ENCODE measurements at places on chromosomes 5 and 9.

- no peak for DNase-seq
These were observed 175.3 kb downstream of the DAB2IP start for GRCh38 chr9:121826711-121827110.

DNA sequence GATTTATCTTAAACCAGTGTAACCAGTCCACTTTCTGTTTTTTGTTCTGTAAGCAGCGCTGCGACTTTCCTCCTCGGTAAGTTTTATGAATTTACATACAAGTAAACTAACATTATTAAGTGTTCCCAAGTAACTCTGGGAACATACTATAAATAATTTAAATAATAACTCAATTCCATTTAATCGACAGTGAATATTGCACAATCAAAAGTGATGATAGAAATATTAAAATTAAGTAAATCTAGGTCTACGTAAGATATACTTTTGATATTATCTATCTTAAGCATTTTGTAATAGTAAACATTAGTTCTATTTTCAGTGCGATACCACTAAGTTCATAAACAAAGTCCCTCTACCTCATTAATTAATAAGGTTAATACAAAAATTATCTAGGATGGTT, 7.8 kb downstream of the NFIB start:
- DNase-seq, result no peak

DNA sequence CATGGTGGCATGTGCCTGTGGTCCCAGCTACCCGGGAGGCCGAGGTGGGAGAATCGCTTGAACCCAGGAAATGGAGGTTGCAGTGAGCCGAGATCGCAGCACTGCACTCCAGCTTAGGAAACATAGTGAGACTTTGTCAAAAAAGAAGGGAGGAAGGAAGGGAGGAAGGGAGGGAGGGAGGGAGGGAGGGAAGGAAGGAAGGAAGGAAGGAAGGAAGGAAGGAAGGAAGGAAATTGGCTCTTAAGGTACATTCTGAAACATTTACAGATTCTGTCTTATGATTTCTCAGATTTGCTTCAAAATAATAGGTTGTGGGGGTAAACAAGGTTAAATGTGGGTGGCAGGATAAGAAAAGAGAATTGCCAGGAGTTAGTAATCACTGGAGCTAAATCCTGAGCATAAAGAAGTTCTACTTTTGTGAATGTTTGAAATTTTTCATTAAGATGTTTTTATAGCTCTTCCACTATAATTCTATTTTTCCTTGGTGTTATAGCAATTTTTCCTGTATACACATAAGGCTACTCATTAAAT, 2.1 kb upstream of the UGT3A2 start:
- no peak for DNase-seq

DNA sequence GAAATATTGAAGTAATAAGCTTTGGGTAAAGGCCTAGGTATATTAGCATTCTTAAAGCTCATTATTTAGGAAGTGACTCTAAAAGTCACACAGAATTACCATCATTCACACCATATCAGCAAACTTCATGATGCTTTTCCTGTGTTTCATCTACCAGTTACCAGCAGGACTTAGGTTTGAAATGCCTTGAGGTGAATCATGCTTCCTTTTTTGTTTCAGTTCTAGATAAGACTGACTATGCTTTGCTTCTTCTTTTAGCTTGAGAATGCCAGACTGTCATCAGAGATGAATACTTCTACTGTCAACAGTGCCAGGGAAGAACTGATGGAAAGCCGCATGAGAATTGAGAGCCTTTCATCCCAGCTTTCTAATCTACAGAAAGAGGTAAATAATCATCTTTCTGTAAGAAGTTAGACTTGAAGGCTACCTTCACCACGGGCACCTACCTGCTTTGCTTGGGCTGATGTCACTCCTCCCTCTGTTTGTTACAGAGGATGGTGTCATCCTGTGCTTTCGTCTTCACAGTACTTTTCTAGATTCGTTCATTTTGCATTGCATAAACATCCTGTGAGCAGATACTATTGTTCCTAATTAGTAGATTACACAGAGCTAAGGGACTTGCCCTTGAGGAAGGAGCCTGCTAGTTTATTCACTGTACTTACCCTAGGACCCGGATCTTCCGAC, 34.7 kb downstream of the LMNB1 start:
- no peak for DNase-seq

DNA sequence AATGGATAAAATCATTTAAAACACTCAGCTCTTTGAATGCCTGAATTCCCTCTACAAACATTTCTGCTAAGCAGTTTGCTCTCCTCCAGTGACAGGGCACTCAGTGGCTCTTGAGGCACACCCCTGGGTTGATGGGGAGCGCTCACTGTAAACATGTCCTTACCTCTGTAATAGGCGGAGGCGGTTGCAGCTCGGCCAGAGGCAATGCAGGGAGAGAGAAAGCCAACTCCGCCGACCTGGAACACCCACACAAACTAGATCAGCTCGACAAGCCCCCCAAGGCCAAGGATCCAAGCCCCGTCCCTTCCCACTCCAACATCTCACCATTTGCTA, 329 bp downstream of the CDC23 start:
- no peak for DNase-seq

DNA sequence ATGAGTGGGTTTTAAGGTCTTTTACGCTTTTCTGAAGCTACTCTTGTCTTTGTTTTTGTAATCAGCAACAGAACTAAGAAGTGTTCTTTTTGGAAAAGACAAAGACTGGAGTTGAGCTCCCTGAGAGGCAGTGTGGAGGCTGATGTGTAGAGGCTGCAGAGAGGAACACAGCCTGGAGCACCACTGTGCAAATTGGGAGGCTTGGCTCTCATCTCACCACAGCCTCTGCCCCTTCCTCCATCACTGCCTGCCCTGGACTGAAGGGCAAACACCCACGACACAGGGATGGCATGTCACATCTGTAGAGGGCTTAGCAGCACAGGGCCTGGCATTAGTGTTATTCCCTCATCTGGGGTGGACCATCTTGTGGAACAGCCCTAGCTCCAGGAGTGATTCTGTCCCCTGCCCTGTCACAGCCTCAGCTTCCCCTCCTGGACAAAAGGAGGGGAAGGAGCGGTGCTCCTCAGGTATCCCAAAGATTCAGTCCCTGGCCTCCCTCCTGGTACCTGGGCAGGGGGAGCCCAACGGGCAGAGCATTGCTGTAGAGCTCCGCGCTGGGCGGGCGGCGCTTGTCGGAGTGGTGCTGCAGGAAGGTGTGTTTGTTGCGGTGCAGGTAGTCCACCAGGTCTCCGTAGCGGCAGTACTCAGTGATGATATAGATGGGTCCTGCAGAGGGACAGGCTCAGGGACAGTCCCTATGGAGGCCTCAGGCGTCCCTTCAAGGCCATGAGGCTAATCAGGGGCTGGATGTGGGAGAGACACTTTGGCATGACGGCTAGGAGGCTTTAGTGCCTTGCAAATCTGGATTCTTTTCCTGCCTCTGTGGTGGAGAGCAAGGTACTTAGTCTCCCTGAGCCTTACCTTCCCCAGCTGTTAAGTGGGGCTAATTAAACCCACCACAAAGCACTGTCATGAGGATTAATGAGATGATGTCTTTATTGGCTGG, 32.8 kb downstream of the PDGFRB start:
- DNase-seq, result no peak

GRCh38 chr5:65366655-65367054, 115.1 kb downstream of the ADAMTS6 start:
- DNase-seq, result no peak

- no peak for DNase-seq
These were observed 91.2 kb downstream of the MED10 start for GRCh38 chr5:6287176-6287575.

DNA sequence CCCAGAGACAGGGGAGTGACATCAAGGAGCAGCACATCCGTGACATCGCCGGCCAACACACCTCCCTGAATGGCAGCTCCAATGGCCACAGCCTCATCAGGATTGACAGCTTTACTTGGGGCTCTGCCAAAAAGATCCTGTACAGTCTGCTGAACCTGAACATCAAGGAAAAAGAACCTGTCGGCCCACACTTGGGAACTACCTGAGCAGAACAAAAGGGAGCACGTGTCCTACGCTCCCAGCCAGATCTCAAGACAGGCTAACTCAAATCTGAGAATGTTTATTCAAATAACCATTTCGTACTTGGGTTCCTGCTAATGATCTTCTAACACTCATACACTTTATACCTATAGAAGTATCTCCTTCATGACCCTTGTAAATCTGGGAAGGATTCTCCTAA, 15.3 kb downstream of the HSPA9 start:
- DNase-seq, result no peak

- no peak for DNase-seq
These were observed 4.5 kb downstream of the AK6 start for GRCh38 chr5:69364850-69365249.

DNA sequence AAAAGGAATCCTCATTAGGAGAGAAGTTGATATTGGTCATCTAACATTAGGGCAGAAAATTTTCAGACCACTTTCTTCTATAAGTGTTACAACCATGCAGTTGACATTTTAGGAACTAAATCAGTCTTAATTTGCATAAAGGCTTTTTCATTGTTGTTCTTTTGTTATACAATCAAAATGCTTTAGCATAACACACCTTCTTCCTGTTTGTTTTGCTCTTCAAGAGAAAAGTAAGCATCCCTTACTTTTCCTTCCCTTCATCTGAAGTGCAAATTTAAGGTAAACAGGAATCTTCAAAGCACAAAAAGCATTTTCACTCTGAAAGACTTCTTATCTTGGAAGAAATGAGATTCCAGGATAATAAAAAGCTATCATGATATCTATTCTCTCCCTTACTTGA, 273.6 kb downstream of the PTPRD start:
- DNase-seq, result no peak

GRCh38 chr9:134812343-134812673, 68.3 kb upstream of the FCN2 start:
- DNase-seq, result no peak

GRCh38 chr9:112224401-112225289, 49.5 kb upstream of the SUSD1 start:
- no peak for DNase-seq

GRCh38 chr9:35162605-35163315, 951 bp downstream of the UNC13B start:
- DNase-seq, result peak; percentile 58

DNA sequence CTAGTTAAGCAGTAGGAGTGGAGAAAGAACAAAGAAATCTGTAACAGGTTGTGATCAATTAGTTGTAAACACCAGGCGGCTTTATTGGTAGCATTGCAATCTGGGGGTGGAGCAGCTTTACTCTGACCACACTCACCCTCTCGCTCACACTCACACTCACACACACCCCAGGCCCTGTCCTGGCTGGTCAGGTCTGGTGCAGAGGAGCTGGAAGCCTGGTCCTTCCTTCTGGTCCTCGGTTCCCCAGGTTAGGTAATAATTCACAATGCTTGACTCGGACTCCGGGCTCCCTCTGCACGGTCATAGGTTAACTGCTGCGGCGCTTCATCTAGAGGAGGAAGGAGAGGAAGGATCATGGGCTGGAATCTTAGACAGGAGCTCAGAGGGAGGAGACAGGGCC, 1.6 kb downstream of the CCL19 start:
- DNase-seq, result no peak

DNA sequence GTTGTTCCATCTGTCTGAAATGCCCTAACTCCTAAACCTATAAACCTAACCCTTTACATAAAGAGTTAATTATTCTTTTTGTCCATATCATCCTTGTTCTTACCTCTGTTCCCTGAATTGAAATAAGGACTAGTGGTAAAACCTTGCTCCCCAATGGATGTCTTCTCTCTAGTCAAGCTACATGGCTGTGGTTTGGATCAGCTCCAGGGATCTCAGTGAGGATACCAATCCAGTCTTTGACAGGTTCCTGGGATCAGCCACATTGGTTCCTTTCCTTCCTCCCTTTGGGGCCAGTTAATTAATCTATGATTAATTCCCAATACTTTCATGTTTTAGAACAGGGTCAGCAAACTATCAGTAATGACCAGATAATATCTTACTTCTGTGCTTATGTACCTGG, 151.6 kb downstream of the SIL1 start:
- DNase-seq, result peak; percentile 37

- DNase-seq, result no peak
These were observed 217.6 kb downstream of the ZNF608 start for GRCh38 chr5:124528838-124529237.

GRCh38 chr5:98839469-98840383, 66.3 kb downstream of the RGMB start:
- peak; percentile 36 for DNase-seq

GRCh38 chr9:133733796-133734533, 4.2 kb downstream of the SARDH start:
- no peak for DNase-seq

DNA sequence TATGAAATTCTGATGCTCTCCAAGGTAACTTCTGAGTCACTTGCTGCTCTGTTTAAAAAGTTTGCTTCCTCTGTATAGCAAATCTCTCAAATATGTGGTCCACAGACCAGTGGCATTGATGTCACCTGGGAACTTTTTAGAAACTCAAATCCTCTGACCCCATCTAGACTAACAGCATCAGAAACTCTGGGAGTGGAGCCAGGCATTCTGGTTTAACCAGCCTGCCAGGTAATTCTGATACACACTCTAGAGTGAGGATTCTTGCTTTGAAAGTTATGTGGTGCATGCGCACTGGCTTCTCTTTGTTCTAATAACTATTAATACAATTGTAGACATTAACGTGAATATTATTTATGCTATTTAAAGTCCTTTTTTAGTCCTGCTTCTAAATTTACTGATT, 298.1 kb downstream of the SLF1 start:
- DNase-seq, result no peak

DNA sequence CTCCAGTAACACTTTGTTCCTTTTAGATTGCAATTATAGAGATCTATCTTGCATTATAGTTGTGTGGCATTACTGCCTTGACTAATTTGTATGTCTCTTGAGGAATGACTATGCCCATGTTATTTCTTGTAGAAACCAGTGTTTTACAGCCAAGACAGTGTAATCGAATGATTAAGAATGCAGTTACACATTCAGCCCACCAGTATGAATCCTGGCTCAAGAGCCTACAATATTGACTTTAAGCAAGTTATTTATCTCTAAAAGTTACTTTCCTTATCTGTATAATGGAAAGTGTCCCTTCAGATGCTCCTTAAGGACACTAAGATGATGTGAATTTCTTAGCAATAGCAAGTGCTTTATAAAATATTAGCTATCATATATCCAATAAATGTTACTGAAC, 9.7 kb upstream of the SNX24 start:
- no peak for DNase-seq

- DNase-seq, result peak; percentile 5
These were observed 58.2 kb downstream of the NSUN2 start for GRCh38 chr5:6574537-6575245.

- DNase-seq, result no peak
These were observed 329.1 kb downstream of the SH3GL2 start for GRCh38 chr9:17907779-17908508.

- DNase-seq, result no peak
These were observed 26.2 kb downstream of the RASGRF2 start for GRCh38 chr5:80986382-80986781.

DNA sequence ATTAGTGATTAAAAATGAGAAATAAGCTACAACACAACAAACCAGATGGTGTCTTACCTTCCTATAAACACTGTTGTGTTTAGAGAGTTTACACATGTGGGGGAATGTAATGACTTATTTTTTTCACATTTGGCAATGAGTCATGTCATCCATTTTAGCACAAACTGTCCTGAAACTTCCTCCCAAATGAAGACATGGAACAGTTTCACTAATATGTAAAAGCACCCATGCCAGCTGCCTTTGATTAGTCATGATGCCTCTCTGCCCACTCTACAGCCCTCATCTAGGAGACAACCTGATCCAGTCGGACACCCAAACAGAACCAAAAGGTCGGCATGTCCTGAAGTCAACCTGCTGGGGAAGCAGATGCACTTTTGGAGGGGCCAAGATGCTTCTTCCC, 98.2 kb downstream of the SEMA5A start:
- no peak for DNase-seq

GRCh38 chr5:149345892-149346222, 558 bp downstream of the GRPEL2 start:
- DNase-seq, result no peak

All from NCI-H2029 treated with DMSO at 0.1 percent for 48 hours (cell line).